ENCODE measurements at places on chromosomes 6 and 20. TPM values are rescaled to one million over a fixed set of nuclear protein-coding genes. Genes with fewer than 3 reads are reported as not detected.

DNA sequence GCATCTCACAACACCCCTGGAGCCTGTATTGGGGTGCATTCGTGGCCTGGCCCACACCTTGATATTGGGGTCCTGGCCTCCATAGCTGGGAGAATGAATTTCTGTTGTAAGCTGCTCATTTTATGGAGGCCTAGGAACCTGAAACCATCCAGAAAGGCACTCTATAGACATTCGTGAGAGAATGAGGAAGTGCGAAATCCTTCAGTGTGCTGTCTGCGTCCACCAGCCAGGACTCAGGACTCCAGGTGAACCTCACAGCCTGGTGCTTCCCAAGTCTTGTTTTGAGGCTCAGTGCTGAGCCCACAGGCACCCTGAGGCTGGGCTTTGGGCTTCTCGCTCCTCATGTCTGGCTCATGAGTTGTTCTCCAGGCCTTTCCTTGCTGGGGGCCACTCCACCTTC, 11.9 kb upstream of the RBBP8NL start:
- H3K4me3 ChIP-seq = no peak overlapping the region
- H3K4me1 ChIP-seq = peaks cover 11% of the 10 kb centered on the region
- no peak overlapping the region for H3K27ac ChIP-seq
- no peaks in the 10 kb centered on the region for H3K36me3 ChIP-seq
- no peak for DNase-seq

GRCh38 chr6:136326038-136326553, 36.5 kb upstream of the BCLAF1 start:
- no peaks in the 10 kb centered on the region for H3K36me3 ChIP-seq
- no peak overlapping the region for H3K4me3 ChIP-seq
- peaks cover 7% of the 10 kb centered on the region for H3K27me3 ChIP-seq
- H3K27ac ChIP-seq = no peak overlapping the region
- H3K4me1 ChIP-seq = peaks cover 9% of the 10 kb centered on the region

C6orf52 gene
- 1.5 TPM for total RNA-seq

GRCh38 chr6:170022827-170023619, 267.9 kb downstream of the DLL1 start:
- H3K27ac ChIP-seq = peak overlapping the region; percentile 89
- no peaks in the 10 kb centered on the region for H3K36me3 ChIP-seq
- H3K27me3 ChIP-seq = peaks cover 18% of the 10 kb centered on the region
- peaks cover 24% of the 10 kb centered on the region for H3K4me1 ChIP-seq

IPCEF1 gene
- 1.7 TPM for total RNA-seq

- H3K27ac ChIP-seq = no peak overlapping the region
- H3K36me3 ChIP-seq = no peaks in the 10 kb centered on the region
- no peak overlapping the region for H3K4me3 ChIP-seq
- peaks cover 30% of the 10 kb centered on the region for H3K27me3 ChIP-seq
- DNase-seq = no peak
Observed at GRCh38 chr20:62831854-62832211, 15.0 kb downstream of the COL9A3 start.

DNA sequence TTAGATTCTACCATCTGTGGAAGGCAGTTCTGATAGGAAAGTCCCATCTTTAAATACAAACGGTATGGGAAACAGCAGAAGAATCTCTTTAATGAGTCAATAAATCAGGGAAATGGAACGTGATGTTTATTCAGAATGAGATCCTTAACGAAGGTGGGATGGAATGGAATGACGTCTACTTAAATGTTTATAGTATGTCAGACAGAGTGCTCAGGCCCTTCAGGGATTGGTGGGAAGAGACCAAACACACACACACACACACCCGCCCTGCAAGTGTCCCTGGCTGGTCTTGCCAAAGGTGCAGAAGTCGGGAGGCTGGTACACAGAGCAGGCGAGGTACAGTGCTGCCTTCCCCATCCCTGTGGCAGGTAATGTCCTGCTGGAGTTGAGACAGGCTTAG, 164.0 kb downstream of the FARS2 start:
- DNase-seq = no peak
- H3K4me3 ChIP-seq = no peak overlapping the region
- H3K4me1 ChIP-seq = no peaks in the 10 kb centered on the region

DNA sequence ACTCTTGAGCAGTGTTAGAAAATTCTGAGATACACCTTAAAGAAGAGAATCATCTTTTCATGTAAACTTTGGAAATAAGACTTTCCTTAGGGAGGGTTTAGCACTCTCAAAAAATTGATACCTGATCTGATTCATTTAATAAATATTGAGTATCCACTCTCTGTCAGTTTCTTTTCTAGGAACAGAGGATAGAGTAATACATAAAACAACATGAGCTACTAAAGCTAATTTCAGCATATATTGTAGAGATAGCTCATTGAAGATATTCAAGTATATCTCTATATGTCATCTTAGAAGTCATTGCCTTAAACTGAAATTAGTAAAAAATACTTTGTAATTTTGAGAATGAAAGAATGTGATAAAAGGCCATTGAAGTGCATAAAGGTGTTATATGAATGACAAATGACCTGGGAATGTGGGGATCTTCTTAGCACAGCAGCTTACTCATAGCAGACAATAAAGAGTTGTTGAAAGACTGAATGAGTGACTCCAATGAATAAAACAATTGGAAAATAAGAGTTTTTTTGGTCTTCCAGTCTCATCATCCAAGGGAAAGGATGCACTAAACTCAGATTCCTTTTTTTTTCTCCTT, 29.2 kb downstream of the RHAG start:
- H3K36me3 ChIP-seq = no peaks in the 10 kb centered on the region

GRCh38 chr6:108118359-108118724, 43.8 kb upstream of the OSTM1 start:
- no peak for DNase-seq
- H3K27me3 ChIP-seq = peaks cover 100% of the 10 kb centered on the region
- no peak overlapping the region for H3K27ac ChIP-seq
- no peaks in the 10 kb centered on the region for H3K36me3 ChIP-seq

- no peaks in the 10 kb centered on the region for H3K27me3 ChIP-seq
- H3K36me3 ChIP-seq = no peaks in the 10 kb centered on the region
- H3K27ac ChIP-seq = no peak overlapping the region
- H3K4me3 ChIP-seq = no peak overlapping the region
- no peak for DNase-seq
Observed at GRCh38 chr6:85810558-85810957, 167.9 kb upstream of the SYNCRIP start.

GPR63 gene
- 1.0 TPM for total RNA-seq

- DNase-seq = no peak
- no peak overlapping the region for H3K27ac ChIP-seq
- peaks cover 4% of the 10 kb centered on the region for H3K27me3 ChIP-seq
- H3K4me1 ChIP-seq = peaks cover 6% of the 10 kb centered on the region
Observed at GRCh38 chr6:150128425-150128824, 14.4 kb upstream of the PPP1R14C start.

DNA sequence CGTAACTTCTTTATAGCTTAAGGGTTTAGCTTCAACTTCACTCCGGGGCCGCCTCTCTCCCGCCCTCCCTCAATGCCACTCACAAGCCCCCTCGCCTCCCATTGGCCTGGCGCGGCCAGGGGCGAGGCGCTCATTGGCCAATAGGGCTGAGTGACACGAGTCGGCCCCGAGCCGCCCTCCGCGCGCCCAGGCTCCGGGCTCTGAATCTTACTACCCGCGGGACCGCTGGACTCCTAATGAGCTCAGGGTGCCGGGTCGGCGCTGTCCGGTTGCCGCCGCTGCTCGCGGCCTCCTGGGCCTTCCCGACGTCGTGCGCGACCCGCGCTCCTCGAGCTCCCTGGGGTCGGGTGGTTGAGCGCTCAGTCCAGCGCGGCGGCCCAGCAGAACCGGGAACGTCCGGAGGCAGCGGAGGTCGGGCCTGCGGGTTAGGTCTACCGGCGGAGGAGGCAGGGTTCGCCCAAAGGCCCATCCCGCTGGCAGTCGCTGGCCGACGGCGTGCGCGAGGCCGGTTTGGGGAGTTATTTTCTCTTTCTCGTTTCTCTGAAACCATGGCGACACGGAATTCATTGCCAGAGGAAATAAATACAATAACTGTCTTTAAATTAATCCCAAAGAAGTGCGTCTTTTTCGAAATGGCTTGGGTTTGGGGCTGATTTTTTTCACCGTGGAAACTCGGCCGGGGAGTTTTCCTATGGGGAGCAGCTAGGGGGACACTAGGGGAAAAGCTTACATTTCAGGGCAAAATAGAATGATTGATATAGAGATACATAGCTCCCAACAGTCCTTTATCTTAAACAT, at the start of gene SIM1:
Gene SIM1, minus strand, starts transcription at position 19 of the 798 bp plus-strand sequence. CDS start 1,453 bp downstream, outside the sequence.
- H3K36me3 ChIP-seq = no peaks in the 10 kb centered on the region
- peaks cover 23% of the 10 kb centered on the region for H3K4me1 ChIP-seq
- H3K4me3 ChIP-seq = peak within 1 kb of the TSS; percentile 53

DNA sequence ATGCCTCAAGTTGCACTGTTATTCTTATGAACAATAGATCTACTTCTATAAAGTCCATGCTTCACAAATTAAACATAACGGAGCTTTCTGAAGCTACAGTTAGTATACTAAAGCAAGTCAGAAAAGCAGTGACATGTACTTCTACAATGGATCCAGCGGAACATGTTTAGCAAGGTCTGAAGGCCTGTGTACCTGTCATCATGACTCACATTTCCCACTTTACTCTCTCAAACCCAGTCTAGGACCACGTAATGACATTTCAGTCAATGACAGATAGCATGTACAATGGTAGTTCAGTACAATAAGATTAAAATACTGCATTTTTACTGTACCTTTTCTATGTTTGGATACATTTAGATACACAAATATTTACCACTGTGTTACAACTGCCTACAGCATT, 132.1 kb downstream of the MMS22L start:
- H3K4me3 ChIP-seq = no peak overlapping the region
- H3K27me3 ChIP-seq = no peaks in the 10 kb centered on the region
- no peak overlapping the region for H3K27ac ChIP-seq
- peaks cover 6% of the 10 kb centered on the region for H3K36me3 ChIP-seq

DNA sequence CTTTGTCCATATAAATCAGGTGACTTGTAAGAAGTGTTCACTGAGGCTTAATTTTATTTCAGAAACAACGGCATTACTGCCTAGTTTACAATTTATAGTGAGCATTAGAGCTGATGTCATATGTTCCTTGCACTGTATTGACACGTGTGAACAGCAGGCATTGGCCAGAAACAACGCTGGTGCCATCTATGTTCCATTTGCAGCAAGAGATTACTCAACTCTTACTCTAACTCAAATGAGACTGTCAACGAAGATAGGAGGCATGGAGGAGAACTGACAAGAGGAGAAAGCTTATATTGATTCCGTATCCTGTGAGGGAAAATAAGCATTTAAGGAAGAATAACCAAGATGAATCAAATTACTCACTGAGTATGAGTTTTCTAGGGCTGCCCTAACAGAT, 48.4 kb downstream of the MTFR2 start:
- H3K27ac ChIP-seq = no peak overlapping the region
- H3K27me3 ChIP-seq = no peaks in the 10 kb centered on the region
- H3K4me3 ChIP-seq = no peak overlapping the region
- H3K36me3 ChIP-seq = no peaks in the 10 kb centered on the region
- no peak for DNase-seq

ANGPT4 gene
- total RNA-seq = 0.05 TPM

DNA sequence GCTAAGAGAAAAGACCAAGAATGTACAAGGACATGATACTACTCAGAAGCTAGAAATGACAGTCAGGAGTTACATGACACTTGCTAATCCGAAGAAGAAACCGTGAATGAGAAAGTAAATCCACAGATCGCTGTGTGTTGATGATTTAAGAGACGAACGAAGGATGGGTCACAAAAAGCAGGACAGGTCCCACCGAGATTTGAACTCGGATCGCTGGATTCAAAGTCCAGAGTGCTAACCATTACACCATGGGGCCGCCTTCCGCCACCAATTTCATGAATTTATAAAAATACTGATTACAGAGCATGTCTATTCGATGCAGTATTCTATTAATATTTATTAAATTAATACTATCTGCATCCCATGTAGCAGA, 54.0 kb upstream of the BTN3A2 start:
- no peak for DNase-seq
- peaks cover 25% of the 10 kb centered on the region for H3K4me1 ChIP-seq
- no peak overlapping the region for H3K27ac ChIP-seq
- no peaks in the 10 kb centered on the region for H3K36me3 ChIP-seq
- no peaks in the 10 kb centered on the region for H3K27me3 ChIP-seq

DNA sequence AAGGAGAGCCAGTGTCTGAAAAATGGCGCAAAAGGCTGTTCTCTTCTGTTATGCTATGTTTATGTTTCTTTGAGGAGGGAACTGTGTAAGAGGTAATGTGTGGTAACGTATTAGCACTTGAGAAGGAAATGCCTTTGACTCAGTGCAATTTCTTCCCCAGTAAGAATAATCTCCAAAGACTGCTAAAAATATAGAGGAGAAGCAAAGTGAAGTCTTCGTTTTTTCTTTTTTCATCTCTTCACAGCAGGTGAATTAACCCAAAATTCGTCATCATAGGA, 47.1 kb upstream of the IFNGR1 start:
- H3K36me3 ChIP-seq = no peaks in the 10 kb centered on the region
- peaks cover 31% of the 10 kb centered on the region for H3K4me1 ChIP-seq
- peak overlapping the region; percentile 53 for H3K27ac ChIP-seq

DDO gene
- 37.6 TPM for total RNA-seq

- no peaks in the 10 kb centered on the region for H3K27me3 ChIP-seq
- no peaks in the 10 kb centered on the region for H3K36me3 ChIP-seq
- no peak for DNase-seq
- H3K4me3 ChIP-seq = no peak overlapping the region
- no peaks in the 10 kb centered on the region for H3K4me1 ChIP-seq
Observed at GRCh38 chr6:40957616-40958492, 81.2 kb downstream of the UNC5CL start.

- H3K4me3 ChIP-seq = no peak overlapping the region
- peaks cover 16% of the 10 kb centered on the region for H3K36me3 ChIP-seq
- H3K4me1 ChIP-seq = peaks cover 60% of the 10 kb centered on the region
- no peak for DNase-seq
- peak overlapping the region; percentile 74 for H3K27ac ChIP-seq
Observed at GRCh38 chr6:35358086-35358485, 15.7 kb downstream of the PPARD start.
